Right renal cortex interstitium (tissue), 3 donors: ENCODE measurements at places on chromosomes 2 and 18. TPM values are rescaled to one million over a fixed set of nuclear protein-coding genes. Genes with fewer than 3 reads are reported as not detected.

DNA sequence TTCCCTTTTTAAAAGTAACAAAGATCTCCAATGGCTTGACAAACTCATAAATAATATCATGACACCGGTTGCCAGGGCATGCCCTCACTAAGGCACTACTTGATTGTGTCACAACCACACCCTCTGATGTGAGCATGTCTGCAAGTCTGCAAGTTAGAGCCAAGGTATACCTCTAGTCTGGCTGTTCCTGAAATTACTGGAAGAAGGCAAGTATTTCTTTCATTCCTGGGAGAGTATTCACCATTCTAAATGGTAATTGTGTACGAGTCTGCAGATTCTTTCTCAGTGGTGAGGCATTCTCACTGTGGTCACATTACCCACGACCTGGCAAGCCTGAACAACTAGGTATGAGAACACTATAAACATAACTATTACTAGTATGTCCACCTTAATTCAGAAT, 25.7 kb upstream of the RNU4ATAC start:
- DNase-seq, result no peak

GRCh38 chr2:42414158-42414557, 53.1 kb upstream of the COX7A2L start:
- DNase-seq, result no peak

CHST9 gene
- polyA plus RNA-seq, result 6.2 TPM

CRACDL gene
- polyA plus RNA-seq, result 3.0 TPM

SNED1 gene
- 6.6 TPM for polyA plus RNA-seq

CWC22 gene
- 39.6 TPM for polyA plus RNA-seq

CCDC141 gene
- 0.41 TPM for polyA plus RNA-seq
